ENCODE measurements at places on chromosomes 13 and 19. TPM values are rescaled to one million over a fixed set of nuclear protein-coding genes. Genes with fewer than 3 reads are reported as not detected.
A peak's percentile ranks its signal among the peaks of the same experiment; 100 is the strongest.

DNA sequence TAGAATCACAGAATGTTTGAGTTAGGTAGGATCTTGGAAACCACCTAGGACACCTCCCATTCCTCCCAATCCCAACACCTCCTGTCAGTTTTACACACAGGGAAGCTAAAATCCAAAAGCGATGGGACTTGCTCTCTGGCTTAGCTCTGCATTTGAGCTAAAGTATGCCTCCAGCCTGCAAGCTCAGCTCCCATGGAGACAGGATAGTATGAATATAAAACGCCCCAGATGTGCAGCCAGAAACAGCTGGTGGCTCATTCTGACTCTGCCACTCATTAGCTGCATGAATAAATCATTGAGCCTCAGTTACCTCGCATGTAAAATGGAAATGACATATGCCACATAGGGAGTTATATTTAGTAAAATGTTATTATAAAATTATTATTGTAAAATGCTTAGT, 336.0 kb downstream of the SUCLA2 start:
- no peak overlapping the region for H3K27ac ChIP-seq
- no peak for DNase-seq
- no peaks in the 10 kb centered on the region for H3K27me3 ChIP-seq
- H3K36me3 ChIP-seq: no peaks in the 10 kb centered on the region
- no peak overlapping the region for H3K4me3 ChIP-seq
- no peaks in the 10 kb centered on the region for H3K4me1 ChIP-seq

The ZNF549 gene
- total RNA-seq: 2.4 TPM

DNA sequence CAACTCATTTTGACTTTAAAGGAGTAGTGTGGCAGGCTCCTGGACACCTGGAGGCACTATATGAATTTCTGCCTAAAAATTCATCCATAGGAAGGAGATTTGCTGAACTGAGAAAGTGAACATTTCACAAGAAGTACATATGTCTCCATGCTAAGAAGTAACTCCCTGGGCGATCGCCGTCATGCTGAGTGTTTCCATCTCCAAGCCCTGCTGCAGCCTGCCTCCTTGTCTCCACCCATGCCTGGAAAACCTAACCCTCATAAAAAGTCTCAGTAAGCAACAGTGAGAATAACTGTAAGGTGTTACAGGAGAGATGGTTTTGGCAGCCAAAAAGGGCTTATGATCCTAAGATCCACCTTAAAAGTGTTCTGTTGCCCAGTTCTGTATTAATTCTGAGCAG, 251.3 kb downstream of the SHISA2 start:
- H3K27ac ChIP-seq: no peak overlapping the region
- no peaks in the 10 kb centered on the region for H3K27me3 ChIP-seq
- no peaks in the 10 kb centered on the region for H3K36me3 ChIP-seq
- no peak for DNase-seq

DNA sequence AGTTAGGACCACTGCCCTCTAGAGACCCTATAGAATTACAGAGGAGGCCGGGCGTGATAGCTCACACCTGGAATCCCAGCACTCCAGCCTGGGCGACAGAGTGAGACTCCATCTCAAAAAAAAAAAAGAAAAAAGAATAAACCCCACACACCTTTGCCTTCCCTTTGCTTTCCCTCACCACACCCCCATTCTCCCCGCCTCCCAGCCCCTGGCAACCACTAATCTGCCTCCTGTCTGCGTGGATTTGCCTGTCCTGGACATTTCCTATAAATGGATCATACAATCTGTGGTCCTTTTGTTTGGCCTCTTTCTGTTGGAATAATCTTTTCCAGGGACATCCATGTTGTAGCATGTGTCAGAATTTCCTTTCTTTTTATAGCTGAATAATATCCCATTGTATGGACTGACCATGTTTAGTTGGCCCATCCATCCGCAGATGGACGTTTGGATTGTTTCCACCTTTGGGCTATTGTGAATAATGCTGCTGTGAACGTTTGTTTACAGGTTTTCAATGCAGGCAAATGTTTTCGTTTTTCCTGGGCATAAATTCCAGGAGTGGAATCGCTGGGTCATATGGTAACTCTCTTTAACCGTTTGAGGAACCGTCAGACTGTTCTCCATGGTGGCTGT, 15.3 kb downstream of the NACC1 start:
- no peaks in the 10 kb centered on the region for H3K27me3 ChIP-seq
- no peak overlapping the region for H3K4me3 ChIP-seq
- no peaks in the 10 kb centered on the region for H3K4me1 ChIP-seq
- DNase-seq: no peak
- peak overlapping the region; percentile 30 for H3K27ac ChIP-seq

DNA sequence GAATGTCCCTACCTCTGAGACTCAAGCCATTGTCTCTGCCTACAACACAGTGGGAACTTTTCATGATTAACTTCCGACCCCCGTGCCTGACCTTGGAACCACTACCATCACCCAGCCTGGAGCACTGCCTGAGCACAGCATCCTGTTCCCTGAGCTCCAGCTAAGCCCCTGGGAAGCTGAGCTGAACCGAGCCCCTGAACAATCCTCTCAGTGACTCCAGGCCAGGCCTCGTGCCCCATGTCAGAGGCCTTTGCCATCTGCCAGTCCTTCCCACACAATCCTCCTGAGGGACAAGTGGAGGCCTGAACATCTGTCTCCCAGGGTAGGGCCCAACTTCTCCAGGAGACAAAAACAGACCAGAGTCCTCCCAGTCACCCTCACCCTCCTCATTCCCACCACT, 17.5 kb downstream of the CEACAM3 start:
- no peak for DNase-seq
- H3K4me1 ChIP-seq: no peaks in the 10 kb centered on the region
- H3K27ac ChIP-seq: no peak overlapping the region
- no peaks in the 10 kb centered on the region for H3K27me3 ChIP-seq

The GIPC3 gene
- total RNA-seq: 0.59 TPM

GRCh38 chr13:33285420-33286124, at the start of gene STARD13:
Gene STARD13 (minus strand): TSS chr13:33285755. CDS start chr13:33285638, 117 bp downstream.
- H3K27me3 ChIP-seq: no peaks in the 10 kb centered on the region
- H3K4me1 ChIP-seq: peaks cover 31% of the 10 kb centered on the region
- H3K36me3 ChIP-seq: no peaks in the 10 kb centered on the region
- peak within 1 kb of the TSS; percentile 67 for H3K4me3 ChIP-seq
- peak; percentile 91 for DNase-seq
- H3K27ac ChIP-seq: peak within 1 kb of the TSS; percentile 88

DNA sequence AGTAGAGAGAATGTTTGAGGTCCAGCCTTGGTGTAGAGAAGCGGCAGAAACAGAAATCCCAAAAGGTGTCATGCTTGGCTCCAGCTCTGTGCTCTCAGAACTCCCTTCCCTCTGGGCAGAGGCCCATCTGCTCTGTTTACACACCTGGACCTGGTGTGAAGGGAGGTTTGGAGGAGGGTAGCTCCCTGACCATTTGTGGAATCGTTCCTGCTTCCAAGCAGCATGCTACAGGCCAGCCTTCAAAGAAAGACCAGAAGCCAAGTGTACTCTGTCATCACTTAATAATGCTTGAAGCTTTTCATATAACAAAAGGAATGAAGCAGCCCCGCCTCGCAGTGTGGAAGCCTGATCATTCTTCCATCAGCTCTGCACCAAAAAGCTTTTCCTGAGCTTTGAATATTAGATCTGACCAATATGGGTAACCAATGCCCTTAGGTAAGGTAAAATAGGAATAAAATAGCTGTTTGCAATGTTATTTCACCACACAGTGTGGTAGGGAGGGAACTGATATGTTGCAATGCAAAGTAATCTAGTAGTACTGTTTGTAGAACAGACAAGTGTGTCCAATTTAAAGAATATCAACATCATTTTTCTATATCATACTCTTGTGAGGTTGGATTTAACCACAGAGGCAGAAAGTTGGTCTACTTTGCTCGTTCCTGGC, 63.3 kb downstream of the ZIC5 start:
- H3K27me3 ChIP-seq: no peaks in the 10 kb centered on the region
- H3K36me3 ChIP-seq: no peaks in the 10 kb centered on the region
- H3K4me1 ChIP-seq: no peaks in the 10 kb centered on the region
- no peak for DNase-seq

The LIM2 gene
- not detected for total RNA-seq

DNA sequence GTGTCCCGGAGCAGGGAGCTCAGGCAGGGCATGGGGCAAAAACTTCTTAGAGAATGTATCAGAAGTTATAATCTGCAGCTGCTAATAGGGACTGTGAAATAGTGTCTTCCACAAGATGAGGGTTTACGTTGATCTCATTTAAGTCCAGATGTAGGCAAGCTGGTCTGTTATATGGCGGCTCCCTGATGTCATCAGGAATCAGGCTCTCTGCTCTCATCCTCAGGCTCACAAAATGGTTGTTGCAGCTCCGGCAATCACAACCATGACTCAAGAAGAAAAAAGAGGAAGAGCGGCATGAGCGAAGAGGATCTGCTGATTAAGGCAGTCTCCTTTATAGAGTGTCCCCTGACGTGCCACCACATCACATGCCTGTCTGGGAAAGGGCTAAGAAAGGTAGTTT, 191.3 kb downstream of the KLF5 start:
- no peaks in the 10 kb centered on the region for H3K4me1 ChIP-seq
- no peak overlapping the region for H3K4me3 ChIP-seq
- H3K27ac ChIP-seq: no peak overlapping the region
- no peaks in the 10 kb centered on the region for H3K27me3 ChIP-seq
- DNase-seq: no peak

DNA sequence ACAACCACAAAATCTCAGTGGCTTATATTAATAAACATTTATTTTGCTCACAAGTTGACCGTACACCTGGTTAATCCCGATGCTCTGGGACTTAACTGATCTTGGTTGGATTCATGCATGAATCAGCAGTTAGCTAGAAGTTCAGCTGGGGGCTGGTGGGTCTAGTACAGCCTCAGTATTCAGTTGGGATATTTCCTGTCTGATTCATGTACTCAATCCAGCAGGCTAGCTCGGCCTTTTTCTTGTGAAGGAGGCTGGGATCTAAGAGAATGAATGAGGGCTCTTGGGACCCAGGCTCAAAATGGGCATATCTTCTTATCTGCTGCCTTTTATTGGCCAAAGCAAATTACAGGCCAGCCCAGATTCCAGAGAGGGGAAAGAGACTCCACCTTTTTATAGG, 178.8 kb downstream of the KCTD12 start:
- DNase-seq: no peak
- H3K27me3 ChIP-seq: no peaks in the 10 kb centered on the region
- no peaks in the 10 kb centered on the region for H3K36me3 ChIP-seq
- no peak overlapping the region for H3K4me3 ChIP-seq
- no peak overlapping the region for H3K27ac ChIP-seq
- H3K4me1 ChIP-seq: no peaks in the 10 kb centered on the region

The SAE1 gene
- total RNA-seq: 41.0 TPM

The TMPRSS9 gene
- not detected for total RNA-seq

GRCh38 chr19:29743681-29744080, 28.6 kb upstream of the C19orf12 start:
- H3K27ac ChIP-seq: no peak overlapping the region
- no peaks in the 10 kb centered on the region for H3K4me1 ChIP-seq
- H3K27me3 ChIP-seq: peaks cover 5% of the 10 kb centered on the region
- no peak overlapping the region for H3K4me3 ChIP-seq
- H3K36me3 ChIP-seq: no peaks in the 10 kb centered on the region
- DNase-seq: no peak

The FGF22 gene
- 0.15 TPM for total RNA-seq

The PRSS57 gene
- not detected for total RNA-seq

The CBLC gene
- total RNA-seq: 0.34 TPM

DNA sequence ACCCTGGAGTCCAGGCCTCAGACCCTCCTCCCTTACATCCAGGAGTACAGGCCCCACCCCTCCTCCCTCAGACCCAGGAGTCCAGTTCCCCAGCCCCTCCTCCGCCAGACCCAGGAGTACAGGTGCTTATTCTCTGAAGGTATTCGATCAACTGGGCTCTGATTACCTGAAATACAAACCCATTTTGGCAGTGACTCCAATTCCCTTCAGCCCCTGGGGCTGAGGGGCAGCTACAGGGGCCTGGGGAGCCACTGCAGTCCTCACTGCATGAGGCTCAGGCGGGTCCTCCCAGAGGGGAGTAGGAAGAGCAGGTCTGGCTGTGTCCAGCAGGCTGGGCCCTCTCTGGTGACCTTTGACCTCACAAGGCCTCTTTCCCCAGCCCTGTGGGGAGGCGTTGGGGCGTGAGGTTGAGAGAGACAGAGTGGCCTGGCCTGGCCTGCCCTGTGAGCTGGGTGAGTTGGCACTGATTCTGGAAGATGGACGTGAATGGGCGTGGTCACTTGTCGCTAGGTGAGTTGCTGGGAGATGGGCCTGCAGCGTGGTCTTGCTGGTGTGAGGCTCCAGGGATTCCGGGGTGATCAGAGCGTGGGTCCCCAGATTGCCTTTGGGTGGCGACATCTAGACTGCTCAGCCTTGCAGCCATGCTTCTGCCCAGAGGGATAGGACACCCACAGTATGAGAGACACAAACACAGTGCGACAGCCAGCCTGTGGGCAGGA, 3.1 kb downstream of the BCAT2 start:
- no peak for DNase-seq
- H3K4me1 ChIP-seq: peaks cover 8% of the 10 kb centered on the region
- no peak overlapping the region for H3K4me3 ChIP-seq

DNA sequence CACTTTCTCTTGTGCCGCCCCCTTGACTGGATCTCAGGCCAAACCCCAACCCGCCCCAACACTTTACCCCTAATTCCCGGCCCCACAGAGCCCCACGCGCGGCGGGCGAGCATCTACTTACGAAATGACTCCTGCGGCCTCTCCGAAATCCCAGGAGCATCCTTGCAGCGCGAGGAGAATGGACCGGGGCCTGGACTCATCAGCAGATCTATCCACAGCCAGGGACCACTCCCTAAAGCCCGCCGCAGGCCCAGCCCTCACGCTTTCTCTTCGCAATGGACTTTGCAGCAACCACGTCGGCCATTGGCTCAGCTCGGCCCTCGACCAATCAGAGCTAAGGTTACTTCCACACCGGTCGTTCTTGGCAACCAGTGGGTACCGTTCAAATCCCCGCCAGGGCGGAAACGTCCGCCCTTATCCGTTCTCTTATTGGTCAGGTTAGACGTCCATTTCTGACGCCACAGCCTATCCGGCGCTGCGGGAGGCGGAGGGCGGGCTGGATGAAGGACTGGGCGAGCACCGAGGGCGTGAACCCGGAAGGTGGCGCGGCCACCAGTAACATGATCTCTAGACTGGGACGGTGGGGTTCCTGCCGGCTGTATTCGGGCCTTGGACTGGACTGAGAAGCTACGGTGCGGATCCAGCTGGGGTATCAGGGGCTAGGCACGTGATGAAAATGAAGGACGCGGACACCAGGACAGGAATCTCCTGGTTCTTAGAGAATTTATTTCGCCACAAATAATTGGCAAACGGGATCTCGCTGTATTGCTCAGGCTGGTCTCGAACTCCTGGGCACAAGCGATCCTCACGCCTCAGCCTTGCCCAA, at the start of the genes CEP89 and FAAP24:
Gene CEP89 (minus strand): TSS at position 244 of the 826 bp plus-strand sequence. CDS start 84 bp downstream, at position 160.
Gene FAAP24 (plus strand): TSS at position 528 of the 826 bp plus-strand sequence. CDS start 955 bp downstream, outside the sequence.
- peak; percentile 98 for DNase-seq
- no peaks in the 10 kb centered on the region for H3K27me3 ChIP-seq
- H3K27ac ChIP-seq: peak within 1 kb of the TSS; percentile 58

All from psoas muscle (tissue), 8 donors.